ENCODE measurements at places on chromosomes 5 and 9.
A peak's percentile ranks its signal among the peaks of the same experiment; 100 is the strongest.

- no peak for DNase-seq
These were observed 228.1 kb upstream of the PANK3 start for GRCh38 chr5:168807287-168807686.

- DNase-seq = no peak
These were observed 48.1 kb downstream of the VAV2 start for GRCh38 chr9:133943781-133944745.

- DNase-seq = no peak
These were observed 137.6 kb downstream of the OLFM1 start for GRCh38 chr9:135224921-135225541.

DNA sequence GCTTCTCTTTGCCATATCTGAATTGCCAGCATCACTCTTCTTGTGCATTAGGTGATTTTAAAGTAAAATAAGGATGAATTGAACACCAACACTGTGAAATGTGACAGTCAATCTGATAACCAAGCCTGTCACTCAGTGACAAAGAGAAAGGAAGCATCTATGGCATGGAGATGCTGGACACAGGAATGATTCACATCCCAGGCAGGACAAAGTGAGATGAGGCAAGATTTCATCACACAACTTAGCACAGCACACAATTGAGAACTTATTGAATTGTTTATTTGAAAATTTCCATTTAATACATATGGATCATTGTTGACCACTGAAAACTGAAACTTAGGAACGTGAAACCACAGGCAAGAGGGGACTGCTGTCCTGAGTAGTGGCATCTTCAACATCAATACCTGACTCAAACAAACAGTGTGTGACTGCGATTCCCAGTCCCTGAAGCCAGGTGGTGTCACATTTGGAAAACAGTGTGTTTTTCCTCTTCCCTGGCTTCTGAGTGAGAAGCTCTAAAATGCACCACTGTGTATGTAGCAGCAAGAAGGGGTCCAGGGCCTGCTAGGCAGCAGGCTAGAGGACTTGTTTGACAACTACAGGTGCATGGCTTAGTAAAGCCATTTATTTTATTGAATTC lies 10.7 kb downstream of the GAPT start:
- no peak for DNase-seq

- no peak for DNase-seq
These were observed 143.5 kb upstream of the MRPS30 start for GRCh38 chr5:44665101-44665701.

DNA sequence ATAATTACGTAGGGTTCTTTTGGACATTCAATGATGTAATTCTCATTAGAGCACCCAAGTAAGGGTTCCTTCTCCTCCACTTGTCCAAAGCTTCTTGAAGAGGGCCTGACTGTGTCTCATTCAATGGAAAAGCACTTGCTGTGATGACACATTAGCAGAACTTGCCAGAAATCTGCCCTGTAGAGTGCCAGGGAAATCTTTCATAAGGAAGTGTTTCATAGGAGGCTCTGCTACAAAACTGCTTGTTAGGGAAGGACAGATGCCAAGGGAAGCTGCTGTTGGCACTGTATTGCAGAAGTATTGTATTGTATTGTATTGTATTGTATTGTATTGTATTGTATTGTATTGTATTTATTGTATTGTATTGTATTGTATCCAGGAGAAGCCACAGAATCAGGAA lies 45.5 kb upstream of the MPDZ start:
- no peak for DNase-seq

GRCh38 chr9:96859461-96860198 lies 5.3 kb upstream of the ZNF782 start:
- DNase-seq = no peak

DNA sequence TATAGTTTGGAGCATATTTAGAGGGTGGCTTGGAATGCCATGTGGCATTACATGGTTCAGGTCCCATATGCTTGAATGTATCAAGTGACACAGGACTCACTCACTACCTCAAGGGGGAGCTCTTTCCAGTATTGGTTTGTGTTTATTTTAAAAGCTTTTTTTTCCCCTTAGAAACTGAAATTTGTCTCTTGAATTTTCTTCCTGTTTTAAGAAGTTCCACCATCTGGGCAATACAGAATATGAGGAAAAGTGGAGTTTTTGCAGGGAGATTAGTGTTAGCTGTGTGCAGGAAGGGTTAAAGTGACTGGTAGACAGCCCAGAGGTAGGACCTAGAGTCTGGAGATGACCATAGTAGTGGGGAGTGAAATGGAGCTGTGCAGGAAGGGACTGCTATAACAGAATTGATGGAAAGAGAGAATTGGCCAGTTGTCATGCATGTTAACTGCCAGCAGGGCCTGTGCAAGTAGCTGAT lies 36.6 kb downstream of the CTNNA1 start:
- DNase-seq = peak; percentile 63

- no peak for DNase-seq
These were observed 30.3 kb upstream of the PUM3 start for GRCh38 chr9:2874001-2874750.

DNA sequence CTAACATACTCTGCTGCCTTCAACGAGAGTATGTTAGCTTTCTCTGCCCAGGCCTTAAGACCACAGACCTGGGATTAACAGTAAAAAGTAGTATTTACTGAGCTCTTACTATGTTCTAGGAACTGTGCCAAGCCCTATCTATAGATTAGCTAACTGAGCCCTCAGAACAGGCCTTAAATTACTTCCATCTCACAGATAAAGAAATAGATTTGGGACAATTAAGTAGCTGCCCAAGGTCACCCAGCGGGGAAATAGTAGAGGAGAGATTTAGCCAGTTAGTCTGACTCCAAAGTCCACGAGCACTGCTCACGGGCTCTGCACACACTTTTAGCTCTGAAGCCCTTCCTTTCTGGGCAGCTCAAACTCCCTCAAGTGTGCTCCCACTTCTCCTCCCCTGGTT lies 64.5 kb upstream of the EQTN start:
- no peak for DNase-seq

GRCh38 chr5:52950686-52951085 lies 38.5 kb upstream of the ITGA2 start:
- no peak for DNase-seq

DNA sequence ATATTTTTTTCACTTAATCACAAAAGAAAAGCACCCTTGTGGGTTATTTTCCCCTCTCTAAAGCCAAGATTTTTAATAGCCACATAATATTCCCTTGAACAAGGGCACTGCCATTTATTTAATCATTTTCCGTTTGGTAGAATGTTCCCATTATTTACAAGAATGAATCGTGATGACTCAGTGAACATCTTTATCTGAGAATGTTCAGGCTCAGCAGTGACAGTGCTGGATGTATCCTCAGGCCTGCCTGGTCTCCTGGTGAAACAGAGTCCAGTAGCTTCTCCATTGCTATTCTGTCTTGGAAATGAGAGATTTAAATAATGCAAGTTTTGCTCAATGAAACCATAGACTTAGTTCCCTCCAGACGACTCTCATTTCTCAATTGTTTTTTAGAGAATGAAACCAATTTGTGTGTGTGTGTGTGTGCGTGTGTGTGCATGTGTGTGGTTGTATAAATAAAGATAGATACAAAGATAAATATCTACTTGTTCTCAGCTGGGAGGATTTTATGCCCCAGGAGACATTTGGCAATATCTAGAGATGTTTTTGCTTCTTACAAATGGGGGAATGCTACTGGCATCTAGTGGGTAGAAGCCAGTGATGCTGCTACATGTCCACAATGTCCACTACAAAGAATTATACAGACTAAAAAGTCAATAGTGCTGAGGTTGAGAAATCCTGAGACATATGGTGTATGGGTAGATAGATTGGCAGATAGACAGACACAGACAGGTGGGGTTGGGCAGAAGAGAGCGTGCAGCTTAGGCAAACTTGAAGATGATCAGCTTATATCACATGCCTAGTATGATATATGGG lies 55.0 kb downstream of the PAPPA start:
- no peak for DNase-seq

DNA sequence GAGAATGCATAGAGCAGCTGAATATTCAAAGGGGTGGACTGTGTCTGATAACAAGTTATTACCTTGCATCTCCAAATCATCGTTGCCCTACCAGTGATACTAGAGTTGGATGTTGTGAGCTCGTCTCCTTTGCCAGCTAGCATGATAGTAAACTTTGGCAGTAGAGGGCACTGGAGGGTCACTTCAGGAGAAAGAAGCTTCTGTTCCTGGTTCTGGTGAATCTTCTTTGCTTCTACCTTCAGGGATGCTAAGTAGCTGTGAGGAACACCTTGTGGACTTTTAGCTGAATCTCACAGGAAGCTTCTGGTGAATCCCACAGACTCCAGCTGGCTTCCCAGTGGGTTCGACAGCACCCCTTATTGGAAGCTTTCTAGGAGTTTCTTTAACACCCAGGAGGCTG lies 626.6 kb upstream of the SGCD start:
- DNase-seq = peak; percentile 12

DNA sequence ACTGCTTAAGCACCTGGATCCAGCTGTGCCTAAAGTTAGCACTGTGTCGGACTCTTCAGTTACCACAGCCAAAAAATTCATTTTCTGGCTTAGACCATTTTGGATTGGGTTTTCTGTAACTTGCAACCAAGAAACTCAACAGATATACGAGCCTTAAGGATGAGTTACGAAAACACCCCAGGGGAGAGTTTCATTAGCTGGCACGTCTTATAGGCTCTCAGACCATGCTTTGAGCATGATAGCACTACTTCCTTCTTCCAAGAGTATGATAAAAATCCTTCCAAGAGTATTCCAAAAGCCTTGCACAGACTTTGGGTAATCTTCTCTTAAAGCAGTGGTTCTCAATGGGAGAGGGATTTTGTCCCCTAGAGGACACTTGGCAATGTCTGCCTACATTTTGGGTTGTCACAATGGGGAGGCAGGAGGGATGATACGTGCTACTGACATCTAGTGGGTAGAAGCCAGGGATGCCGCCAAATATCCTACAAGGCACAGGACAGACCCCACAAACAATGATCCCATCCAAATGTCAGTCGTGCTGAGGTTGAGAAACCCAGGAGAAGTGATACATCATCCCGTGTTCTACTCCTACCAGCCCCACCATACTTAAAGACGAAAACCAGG lies 64.8 kb downstream of the SMIM23 start:
- peak; percentile 75 for DNase-seq

- DNase-seq = peak; percentile 79
These were observed 6.5 kb upstream of the RICTOR start for GRCh38 chr5:39080597-39081204.

GRCh38 chr9:76649894-76650293 lies 114.3 kb upstream of the PCA3 start:
- no peak for DNase-seq

DNA sequence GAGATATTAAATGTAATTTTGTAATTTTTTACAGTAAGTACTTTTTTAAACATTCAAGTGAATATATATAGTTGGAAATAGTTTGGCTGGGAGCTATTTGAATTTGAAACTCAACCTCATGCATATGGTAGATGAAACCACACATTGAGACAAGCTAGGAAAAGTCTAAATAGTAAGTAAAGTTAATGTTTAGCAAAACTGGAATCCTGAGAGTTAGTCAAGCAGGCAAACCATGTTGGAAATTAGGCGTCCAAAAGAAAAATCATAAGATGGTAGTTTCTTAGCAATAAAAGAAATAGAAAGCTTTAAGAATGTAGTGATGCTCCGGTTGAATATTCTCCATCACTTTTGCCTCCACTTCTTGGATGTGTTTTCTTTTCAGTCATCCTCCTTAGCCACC lies 657.1 kb upstream of the CDH10 start:
- DNase-seq = no peak

- DNase-seq = no peak
These were observed 496.7 kb downstream of the ENC1 start for GRCh38 chr5:74143721-74144330.

GRCh38 chr5:180785794-180786221 lies 16.8 kb downstream of the MGAT1 start:
- DNase-seq = no peak

- no peak for DNase-seq
These were observed 47.2 kb downstream of the PTGS1 start for GRCh38 chr9:122418016-122418415.

DNA sequence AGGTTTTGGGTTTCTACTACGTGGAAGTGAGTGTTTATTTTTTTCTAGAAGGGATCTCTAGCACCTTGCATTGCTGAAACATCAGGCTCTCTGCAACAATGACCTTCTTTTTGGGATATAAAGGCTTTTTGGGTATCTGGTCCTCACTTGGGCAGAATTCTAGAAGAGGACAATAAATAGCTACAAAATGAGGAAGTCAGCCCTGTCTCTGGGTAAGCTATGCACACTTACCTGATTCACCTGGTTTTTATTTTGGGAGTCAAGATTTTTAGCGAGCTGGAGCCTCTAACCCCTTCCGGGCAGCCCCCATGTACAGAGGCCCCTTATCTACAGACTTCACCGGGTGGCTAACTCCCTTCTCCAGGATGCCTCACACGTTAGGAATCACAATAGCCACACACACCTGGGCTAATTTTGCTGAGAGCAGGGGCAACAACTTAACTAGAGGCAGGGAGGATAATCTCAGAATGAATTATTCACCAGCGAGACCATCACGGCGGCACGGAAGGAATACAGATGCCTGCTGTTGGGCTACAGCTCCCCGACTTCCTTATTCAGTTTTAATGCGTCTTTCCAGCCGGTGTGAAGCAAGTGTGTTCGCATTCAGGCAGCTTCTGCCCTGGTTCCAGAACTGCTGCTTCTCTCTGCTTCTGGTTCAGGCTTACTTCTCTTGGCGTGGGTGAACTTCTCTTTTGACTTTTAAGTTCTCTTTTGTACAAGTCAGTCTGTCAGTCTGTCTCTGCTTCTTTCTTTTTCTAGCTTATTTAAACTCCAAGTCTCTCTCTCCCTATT lies 341.0 kb upstream of the PANK3 start:
- DNase-seq = peak; percentile 59

- no peak for DNase-seq
These were observed 62.7 kb downstream of the EPB41L4A start for GRCh38 chr5:112356178-112356956.

GRCh38 chr5:156800929-156801328 lies 49.2 kb upstream of the PPP1R2B start:
- no peak for DNase-seq

DNA sequence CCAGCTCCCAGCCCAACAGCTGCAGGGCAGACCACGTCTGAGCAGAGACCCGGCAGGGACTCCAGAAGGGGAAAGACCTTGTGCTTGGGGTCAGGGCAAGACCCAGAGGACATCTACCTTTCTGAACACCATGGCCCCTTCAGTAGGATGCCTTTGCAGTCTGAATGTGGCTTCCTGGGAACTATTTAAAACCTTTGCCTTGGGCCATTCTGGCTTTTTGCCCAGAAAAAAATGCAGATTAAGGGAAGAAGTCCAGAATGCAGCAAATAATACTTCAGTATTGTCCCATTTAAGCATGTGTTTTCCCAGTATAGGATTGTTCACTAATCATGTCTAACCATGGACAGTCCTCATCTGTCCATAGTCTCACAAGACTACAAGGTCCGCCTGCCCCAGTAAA lies 67.5 kb upstream of the ERCC6L2 start:
- no peak for DNase-seq

GRCh38 chr5:176384366-176384930 lies 4.0 kb downstream of the NOP16 start:
- DNase-seq = no peak

Data from NB4 (cell line).